ENCODE measurements at places on chromosomes 3 and 15. TPM values are rescaled to one million over a fixed set of nuclear protein-coding genes. Genes with fewer than 3 reads are reported as not detected.

DNA sequence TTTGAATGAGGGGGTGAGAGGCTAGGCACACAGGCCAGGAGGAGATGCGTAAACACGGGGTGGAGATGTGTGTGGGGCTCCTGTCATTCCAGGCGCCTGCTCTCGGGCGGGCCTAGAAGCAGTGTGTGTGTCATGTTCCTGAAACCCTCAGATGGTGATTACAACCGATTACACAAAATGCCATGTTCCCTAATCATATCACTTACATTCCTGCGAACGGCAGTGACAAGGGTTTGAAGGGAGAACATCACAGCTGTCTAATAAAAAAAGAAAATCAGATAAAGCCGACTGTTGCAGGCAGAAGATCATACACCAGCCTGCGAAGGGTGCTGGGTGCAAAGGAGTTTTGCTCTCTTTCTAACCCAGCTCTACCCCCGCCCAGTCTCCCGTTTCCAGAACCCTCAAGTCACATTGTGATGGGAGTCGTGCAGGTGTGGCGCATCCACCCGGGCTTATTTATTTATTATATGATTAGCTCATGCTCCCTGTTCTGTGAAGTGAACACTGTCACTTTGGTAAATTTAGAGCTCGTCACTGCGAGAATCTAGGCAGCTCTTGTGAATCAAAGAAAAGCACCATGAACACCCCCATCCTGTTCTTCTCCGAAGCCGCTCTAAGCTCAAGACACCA lies 140.3 kb downstream of the NR2F2 start:
- DNase-seq = no peak

- DNase-seq = no peak
These were observed 117.5 kb upstream of the PRTG start for GRCh38 chr15:55860468-55860867.

GRCh38 chr3:65523878-65524277 lies 514.8 kb downstream of the MAGI1 start:
- no peak for DNase-seq

- no peak for DNase-seq
These were observed 341 bp downstream of the HEXA start for GRCh38 chr15:72375501-72375845.

- DNase-seq = no peak
These were observed 135.8 kb upstream of the ABHD17C start for GRCh38 chr15:80559320-80559693.

DNA sequence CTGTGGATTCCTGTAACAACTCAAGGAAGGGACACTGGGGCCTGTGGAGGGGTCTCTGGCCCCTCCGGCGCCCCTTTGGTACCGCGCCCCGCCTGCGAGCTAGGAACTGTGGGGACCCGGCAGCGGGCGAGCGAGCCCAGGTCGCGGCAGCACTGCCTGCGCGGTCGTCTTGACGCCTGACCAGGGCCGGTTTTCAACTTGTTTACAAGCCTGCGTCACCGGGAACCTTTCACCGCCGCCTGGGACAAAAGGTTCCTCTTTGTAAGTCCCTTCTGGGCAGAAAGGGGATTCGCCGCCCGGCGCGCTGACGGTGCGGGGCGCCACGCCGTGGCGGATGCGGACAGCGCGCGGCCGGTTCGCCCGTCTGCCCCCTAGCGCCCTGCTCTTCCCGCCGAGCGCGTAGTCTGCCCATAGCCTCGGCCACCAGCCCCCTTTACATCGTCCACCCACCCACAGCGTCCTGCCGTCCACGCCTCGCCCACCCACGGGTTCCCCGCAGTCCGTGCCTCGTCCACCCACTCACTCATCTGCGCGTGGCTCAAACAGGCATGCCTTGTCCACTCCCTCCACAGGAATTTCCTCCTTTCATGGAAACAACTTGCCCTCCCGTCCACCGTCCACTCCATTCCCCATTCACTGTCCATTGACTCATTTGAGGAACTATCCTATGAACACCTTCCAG lies 5.5 kb upstream of the CFAP100 start:
- DNase-seq = peak; percentile 92

DNA sequence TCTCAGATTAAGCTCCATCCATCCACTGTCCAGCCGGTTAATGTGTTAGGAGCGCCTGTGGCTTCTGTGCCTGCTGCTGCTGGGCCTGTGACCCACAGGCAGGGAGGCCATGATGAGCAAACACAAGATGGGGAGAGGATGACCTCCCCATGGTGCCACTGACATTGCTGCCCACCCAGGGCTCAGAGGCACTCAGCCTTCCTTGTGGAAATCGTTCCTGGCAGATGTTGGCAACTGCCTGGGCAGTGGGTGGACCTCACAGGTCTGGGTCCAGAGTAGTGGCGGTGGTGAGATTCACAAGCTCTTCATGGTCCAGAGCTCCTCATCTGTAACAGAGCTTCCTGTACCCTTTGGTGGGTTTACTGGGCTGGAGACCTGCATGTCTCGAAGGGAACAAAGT lies 38.6 kb downstream of the SCN5A start:
- no peak for DNase-seq

DNA sequence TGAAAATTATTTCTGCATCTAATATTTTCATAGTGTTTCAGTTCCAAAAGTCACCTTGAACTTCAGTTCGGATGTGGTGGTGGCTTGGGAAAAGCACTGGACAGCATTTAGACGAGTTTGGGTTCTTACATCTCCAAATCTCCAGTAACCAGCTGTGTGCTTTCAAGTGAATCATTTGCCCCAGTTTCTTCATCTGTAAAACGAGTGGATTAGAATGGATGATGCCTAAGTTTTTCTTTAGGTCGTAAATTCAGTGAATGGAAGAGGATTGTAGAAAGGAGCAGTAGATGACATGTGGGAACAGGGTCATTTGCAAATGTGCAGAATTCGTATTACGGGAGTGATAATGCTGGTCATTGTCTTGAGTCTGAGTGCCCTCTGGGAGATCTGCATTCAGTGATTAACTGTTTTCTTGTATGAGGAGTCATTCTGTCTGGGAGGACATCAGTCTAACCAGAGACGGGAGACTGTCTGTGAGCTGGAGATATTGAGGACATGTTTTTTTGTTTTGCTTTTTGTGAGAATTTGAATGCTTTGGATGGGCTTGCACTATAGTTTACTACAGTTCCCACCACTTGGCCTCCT lies 641.6 kb upstream of the TBL1XR1 start:
- no peak for DNase-seq

GRCh38 chr3:146589899-146590508 lies 15.1 kb downstream of the PLSCR5 start:
- DNase-seq = peak; percentile 67

DNA sequence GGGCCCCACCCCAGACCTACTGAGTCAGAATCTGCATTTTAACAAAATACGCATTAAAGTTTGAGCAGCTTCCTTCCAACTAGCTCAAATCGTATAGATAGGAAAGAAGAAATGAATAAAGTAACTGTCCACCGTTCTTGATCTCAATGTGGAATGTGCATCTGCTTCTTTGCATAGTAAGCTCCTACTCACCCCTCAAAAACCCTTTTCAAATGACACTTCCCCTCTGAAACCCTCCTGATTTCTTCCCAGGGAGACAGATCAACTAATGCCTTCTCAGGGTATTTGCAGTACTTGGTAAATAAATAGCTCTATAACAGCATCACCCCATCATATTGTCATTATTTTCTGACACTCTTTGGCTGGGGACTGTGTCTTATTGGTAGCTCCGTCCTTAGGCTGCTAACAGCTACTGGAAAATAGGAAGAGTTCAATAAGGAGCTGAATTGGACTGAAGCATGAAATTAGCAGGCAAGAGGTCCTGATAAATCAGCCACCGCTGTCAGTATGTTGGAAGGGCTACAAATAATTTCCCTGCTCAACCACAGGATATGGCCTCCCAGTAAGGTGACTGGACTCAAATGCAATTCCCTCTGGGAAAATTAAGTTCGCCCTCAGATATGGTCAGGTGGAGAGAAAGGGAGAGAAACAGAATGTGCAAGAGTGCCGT lies 10.2 kb downstream of the OXTR start:
- DNase-seq = peak; percentile 37

DNA sequence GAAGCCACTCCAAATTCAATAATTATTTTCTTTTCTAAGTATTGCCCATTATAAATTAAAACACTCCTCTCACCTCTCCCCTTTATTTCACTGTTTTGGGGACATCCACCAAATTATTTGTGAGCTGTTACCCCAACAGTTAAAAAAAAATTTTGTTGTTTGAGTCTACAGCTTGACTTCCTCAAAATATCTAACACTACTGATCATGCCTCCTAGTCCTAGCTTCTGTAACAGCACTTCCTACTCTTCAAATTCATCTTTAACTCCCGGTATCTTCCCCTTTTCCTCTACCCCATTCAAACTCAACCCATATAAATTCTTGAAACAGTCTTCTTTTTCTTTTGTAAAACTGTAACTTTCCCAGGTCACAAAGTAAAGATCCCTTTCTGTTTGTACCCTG lies 15.9 kb downstream of the PARL start:
- DNase-seq = no peak

GRCh38 chr15:71085809-71086208 lies 29.5 kb upstream of the THSD4 start:
- no peak for DNase-seq

- DNase-seq = no peak
These were observed 40.2 kb upstream of the IDH2 start for GRCh38 chr15:90142216-90143165.

DNA sequence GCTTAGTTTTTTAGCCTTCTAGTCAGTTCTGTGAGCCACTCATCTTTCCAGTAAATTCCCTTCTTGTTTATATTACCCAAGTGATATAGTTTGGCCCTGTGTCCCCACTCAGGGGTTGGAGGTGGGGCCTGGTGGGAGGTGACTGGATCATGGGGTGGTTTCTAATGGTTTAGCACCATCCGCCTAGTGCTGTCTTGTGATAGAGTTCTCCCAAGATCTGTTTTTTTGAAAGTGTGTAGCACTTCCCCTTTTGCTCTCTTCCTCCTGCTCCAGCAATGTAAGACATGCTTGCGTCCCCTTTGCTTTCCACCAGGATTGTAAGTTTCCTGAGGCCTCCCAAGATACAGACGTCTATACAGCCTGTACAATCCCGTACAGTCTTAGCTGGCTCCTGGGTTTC lies 53.7 kb upstream of the INO80 start:
- DNase-seq = no peak

DNA sequence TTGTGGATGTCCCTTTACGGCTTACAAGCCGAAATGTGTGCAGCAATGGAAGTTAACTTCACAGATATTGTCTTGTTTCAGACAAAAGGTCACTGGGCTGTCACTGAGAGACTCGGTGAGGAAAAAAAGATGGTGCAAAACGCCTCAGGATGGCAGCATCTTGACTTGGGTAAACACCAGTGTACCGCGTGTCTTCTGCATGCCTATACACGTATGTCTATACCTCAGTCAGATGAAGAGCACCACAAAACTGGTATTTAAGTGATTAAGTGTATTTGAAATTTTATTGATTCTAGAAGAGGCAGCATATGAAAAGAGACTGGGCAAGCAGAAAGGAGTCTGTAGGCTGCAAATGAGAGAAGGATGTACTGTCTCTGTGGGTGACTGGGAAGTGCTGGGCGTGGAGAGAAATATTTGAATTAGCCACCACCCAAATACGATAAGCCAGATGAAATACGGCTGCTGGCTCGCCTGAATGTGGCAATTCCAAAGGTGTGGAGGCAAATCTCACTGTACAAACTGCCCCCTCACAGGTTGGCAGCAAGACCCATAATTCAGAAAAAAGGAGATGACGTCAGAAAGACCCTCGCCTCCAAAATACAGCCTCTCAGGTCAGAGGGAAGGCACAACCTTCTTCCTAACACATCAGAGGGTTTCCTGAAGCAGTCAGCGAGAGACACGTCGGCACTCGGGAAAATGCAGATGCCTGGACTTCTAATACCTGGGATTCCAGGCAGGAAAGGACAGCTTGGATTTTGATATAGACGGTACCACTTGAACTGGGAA lies 53.4 kb upstream of the NEO1 start:
- no peak for DNase-seq

DNA sequence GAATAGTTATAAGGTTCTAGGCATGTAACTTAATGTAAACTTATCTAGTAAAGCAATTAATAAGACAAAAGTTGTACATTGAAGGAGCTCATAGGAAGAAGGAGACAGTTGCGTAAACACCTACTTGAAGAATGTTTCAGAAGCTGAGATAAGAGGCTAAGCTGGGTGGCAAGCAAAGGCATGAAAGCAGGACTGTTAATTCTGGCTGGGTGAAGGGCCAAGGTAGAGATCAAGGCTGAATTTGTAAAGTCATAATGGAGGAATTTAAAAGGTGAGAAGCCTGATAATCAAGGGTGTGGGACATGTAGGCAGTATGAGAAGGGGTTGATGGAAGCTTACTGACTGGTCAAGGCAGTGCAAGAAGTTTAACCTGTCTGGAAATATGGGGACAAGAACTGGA lies 80.4 kb upstream of the TGFBR2 start:
- no peak for DNase-seq

DNA sequence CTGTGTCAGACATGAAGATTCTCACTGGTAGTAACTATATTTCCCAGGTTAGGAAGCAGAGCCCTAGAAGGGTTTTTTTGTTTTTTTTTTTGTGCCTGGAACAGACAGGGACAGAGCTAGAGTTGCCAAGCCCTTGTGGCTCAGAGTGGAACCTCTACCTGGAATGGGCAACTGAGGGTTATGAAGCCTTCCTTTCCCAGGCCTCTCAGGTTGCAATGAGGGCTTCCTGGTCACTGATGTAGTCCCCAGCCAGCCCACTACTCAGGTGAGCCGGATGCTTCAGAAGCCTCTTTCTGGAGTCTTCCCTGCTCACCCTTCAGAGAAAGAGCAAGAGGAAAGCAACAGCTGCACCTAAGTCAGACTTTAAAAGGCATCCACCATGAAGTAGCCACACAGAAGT lies 48.8 kb upstream of the MANF start:
- DNase-seq = no peak

- peak; percentile 43 for DNase-seq
These were observed 400.0 kb upstream of the C2CD4B start for GRCh38 chr15:62564886-62565633.

DNA sequence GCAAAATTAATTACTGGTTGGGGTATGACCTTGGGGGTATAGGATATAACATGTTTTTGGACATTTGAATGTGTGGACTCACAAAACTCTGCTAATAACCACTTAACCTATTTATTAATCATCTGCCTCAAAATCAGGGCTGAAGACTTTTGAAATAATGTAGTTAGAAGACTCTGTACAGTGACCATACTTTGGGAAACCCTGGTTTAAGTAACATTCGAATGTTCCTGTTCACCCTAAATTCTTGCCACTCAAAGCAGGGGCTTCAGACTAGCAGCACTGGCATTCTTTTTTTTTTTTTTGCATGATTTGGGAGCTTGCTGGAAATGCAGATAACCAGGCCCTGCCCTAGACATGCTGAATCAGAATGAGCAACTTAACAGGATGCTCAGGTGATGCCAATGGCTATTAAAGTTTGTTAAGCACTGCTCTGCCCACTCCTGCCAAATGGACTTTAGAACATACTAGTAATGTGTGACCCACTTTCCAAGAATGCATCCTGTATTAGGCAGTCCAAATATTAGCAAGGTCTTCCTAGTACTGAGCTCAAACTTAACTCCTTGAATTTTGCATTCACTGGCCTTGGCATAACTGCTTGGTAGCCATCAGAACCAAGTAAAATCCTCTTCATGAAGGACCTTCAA lies 12.7 kb upstream of the ST3GAL6 start:
- no peak for DNase-seq

GRCh38 chr3:19347671-19348070 lies 199.4 kb downstream of the KCNH8 start:
- no peak for DNase-seq

- no peak for DNase-seq
These were observed 457.7 kb downstream of the EPHA3 start for GRCh38 chr3:89565098-89565497.

ALDH1L1 gene
- 199 TPM for polyA plus RNA-seq

ASB14 gene
- not detected for polyA plus RNA-seq

PRR20G gene
- polyA plus RNA-seq = not detected

SNTN gene
- polyA plus RNA-seq = not detected

UPK1B gene
- polyA plus RNA-seq = 3.9 TPM

RBP2 gene
- 13.5 TPM for polyA plus RNA-seq

Data from kidney (tissue), 22 donors.